BE2C (cell line): ENCODE measurements at places on chromosomes 7 and 10.
A peak's percentile ranks its signal among the peaks of the same experiment; 100 is the strongest.

- no peak for DNase-seq
Measured at GRCh38 chr7:130909161-130909836, 175.3 kb upstream of the KLF14 start.

DNA sequence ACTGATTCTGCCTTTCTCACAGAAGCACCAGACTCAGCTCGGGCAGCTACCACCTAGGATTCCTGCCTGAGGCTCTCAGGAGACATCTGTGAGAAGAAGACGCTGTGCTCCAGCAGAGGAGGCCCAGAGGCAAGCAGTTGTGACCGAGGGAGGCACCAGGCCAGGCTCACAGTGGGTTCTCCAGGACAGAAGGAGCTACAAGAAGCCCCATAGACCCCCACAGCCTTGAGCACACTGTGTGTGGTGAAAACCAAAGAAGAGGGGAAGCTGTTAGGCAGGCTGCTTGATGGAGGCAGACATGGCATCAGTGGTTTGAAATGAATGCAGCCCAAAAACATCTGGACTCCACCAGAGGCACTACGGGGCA lies 198.8 kb downstream of the GRID1 start:
- DNase-seq: no peak

DNA sequence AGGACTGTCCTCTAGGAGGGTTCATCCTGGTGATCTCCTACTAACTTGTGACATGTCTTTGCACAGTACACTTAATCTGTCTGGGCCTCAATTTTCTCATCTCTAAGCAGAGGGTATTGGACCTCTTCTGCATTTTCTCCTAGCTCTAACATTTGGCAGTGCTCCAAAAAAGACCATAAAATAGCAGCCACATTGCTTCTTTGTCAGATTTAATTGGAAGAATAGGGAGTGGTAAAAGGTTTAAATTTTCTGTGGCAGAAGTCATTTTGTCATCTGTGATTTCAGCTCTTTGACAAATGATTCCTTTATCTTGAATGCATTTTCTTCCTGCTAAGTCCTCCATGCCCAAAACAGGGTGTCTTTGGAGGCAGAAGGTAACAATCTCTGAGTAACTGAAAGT lies 289.9 kb upstream of the LRGUK start:
- peak; percentile 35 for DNase-seq

GRCh38 chr7:142104550-142105527 lies 6.7 kb upstream of the MGAM2 start:
- no peak for DNase-seq

- no peak for DNase-seq
Measured at GRCh38 chr10:84176836-84177474, 3.4 kb downstream of the GPR15LG start.

- DNase-seq: no peak
Measured at GRCh38 chr7:31111109-31111451, 59.0 kb downstream of the ADCYAP1R1 start.

GRCh38 chr7:45713669-45714520 lies 139.7 kb downstream of the ADCY1 start:
- no peak for DNase-seq
